CD4-positive, alpha-beta T cell treated with Interleukin-6 for 4 hours (primary cell): ENCODE measurements at places on chromosomes 6 and 20.
A peak's percentile ranks its signal among the peaks of the same experiment; 100 is the strongest.

GRCh38 chr6:147117011-147117410, 87.2 kb upstream of the STXBP5 start:
- DNase-seq: no peak

- no peak for DNase-seq
Measured at GRCh38 chr20:60754856-60755255, 497.2 kb upstream of the CDH4 start.

DNA sequence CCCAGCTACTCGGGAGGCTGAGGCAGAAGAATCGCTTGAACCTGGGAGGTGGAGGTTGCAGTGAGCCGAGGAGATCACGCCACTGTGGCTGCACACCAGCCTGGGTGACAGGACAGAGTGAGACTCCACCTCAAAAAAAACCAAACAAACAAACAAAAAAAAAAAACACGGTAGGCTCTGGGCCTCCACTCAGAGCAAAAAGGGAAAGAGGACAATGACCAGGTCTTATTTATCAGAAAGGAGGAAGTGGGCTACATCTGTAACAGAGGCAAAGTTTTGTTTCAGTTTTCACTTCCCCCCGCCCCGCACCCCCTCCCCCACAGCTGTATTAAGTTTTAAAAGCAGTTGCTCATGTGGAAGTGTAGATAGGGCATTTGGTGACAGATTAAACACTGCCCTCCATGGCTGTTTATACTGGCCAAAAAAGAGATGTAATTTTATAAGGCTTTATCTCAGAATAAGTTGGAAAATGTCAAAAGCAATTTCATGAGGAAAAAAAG, 114.6 kb downstream of the RCAN2 start:
- no peak for DNase-seq

DNA sequence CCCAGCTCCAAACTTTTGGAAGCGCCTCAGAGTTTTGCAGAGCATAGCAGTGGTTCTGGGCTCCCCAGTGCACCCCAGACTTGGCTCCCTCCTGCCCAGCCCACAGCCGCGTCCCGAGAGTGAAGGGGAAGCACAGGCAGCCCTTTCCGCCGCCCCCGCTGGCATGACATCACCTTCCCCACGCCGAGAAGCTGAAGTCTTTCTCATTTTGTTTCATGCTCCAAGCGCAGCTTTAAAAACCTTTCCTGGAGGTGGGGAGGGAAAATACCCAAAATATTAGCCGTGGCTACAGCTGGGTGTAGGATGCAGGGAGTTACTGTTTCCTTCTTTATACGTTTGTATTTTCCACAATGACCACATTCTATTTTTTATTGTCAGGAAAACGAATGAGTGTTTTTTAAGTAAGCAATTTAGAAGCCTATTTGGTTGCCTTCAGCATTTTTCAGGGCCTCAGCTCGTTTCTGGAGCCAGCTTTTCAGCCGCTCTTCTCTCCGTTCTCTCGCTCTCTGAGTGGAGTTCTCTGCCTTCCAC, 72.9 kb downstream of the SNX5 start:
- DNase-seq: peak; percentile 27

GRCh38 chr6:106257195-106257594, 68.4 kb downstream of the ATG5 start:
- no peak for DNase-seq

GRCh38 chr6:32105433-32105832, 3.7 kb downstream of the TNXB start:
- no peak for DNase-seq

DNA sequence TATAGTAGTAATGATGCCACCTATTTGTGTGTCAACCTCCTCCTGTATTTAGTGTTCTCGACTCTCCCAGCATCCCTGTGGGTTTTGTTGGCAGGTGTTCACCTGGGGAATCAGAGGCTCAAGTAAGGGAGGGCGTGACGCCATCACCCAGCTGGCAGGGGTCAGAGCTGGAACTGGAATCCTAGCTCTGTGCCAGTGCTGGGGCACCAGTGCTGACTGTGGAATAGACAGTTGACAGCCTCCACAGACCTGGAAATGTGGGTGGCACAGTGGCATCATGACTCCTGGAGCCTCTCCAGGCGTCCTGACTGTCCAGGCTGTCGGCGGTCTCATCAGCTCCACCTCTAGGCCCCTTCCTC, 102.8 kb downstream of the SYCP2 start:
- DNase-seq: no peak

DNA sequence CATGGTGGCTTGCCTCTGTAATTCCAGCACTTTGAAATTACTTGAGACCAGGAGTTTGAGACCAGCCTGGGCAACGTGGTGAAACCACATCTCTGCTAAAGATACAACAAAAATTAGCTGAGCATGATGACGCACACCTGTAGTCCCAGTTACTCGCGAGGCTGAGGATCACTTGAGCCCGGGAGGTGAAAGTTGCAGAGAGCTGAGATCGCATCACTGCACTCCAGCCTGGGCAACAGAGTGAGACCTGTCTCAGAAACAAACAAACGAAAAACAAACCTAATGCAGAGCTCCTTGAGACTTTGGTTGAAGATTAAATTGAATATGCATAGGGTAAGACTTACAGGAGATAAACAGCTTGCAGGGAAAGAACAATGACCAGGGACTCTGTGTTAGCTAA, 80.8 kb downstream of the SCAF8 start:
- DNase-seq: no peak

GRCh38 chr6:150201285-150201684, 58.4 kb downstream of the PPP1R14C start:
- DNase-seq: no peak

GRCh38 chr6:6915813-6916547, 191.8 kb upstream of the RREB1 start:
- DNase-seq: no peak

DNA sequence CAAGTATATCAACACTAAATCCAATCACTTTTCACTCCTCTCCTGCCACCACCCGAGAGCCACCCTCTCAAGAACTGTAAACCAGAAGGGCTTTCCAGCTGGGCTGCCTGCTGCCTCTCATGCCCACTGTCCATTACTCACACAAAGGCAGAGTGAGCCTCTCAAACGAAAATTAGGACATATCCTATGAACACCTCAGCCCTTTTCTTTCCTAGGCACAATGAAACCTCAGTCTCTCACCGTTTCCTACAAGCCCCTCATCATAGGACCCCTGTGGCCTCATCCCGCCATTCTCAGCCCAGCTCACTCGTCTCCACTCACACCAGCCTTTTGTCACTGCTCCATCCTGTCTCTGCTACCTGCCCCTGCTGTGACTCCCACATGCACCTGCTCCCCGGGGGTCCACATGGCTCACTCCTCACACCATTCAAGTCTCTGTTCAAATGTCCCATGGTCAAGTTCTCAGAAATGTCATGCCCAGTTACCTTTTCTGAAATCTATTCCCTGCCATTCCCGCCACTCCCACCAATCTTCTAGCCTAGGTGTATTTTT, 7.4 kb downstream of the HLA-F start:
- DNase-seq: no peak

GRCh38 chr20:59301343-59302007, 1.1 kb downstream of the EDN3 start:
- DNase-seq: no peak
